ENCODE measurements at places on chromosomes 11 and 22.

DNA sequence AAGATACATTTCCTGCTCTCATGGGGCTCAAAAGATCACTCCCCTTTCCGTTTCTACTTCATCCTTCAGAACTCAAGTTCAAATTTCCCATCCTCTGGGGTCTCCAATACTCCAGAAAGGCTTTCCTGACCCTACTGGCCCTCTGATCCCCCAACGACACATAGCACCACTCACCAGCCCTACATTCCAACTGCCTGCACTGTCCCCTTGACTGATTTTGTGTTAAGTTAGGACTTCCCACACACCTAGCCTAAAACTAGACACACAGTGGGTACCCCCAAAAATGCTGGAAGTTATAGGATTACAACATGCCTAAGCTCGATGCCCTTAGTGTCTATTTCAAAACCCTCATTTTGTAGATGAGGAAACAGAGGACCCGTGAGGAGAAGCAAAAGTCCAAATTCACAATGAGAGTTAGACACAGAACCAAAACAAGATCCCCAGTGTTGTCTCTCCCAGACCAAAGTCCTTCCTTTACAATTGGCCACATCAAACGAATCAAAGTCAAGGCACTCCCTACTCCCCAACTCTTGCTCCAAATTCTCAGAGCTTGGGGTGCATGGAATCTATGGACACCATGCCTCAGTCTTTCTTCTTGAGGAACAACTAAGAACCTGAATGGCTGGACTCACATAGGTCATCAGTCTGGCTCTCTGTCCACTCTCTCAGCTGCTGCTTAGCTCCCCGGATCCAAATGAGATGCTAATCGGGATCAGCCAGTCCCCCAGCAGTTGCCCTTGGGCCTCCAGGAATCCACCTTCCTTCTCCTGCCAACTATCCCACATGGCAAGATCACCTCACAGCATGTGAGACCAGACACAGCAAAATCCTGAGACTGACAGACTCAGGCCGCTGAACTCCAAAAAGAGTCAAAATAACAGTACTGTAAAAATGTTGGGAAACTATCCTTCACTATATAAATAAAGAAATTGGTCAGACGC is 1.7 kb downstream of the CLPB start:
- no peak for DNase-seq

DNA sequence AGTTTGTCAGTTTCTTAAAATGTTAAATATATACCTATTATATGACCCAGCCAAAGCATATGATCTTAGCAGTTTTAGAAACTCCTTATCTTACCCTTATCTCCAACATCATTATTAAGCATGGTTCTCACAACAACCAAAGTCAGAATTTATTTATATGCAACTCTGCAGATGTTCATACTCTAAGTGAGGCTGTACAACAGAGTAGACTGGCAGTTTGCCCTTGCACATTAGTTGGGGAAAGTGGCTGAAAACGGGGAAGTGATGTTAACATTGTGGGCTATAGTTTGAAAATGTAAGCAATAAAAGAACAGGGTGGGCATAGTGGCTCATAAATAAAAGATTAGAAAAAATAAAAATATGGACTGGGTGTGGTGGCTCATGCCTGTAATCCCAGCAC is 49.7 kb downstream of the ATG16L2 start:
- no peak for DNase-seq

DNA sequence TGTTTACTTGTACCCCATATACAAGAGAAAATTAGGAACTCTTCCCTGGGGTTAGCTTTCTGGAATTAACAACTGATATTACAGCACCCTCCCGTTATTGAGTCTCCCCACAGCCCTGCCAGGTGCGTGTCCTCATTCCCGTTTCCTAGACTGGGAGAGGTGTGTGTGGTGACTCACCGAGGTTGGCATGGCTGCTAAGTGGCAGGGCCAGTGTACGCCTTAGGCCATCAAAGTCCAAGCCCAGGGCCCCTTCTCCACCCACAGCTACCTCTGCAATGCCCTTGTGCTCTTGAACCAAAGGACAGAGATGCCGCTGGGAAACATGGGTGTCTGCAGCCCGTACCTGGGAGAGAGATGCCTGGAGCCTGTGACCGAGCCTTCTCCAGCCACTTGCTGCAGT is 12.3 kb downstream of the IFT27 start:
- peak; percentile 1 for DNase-seq

DNA sequence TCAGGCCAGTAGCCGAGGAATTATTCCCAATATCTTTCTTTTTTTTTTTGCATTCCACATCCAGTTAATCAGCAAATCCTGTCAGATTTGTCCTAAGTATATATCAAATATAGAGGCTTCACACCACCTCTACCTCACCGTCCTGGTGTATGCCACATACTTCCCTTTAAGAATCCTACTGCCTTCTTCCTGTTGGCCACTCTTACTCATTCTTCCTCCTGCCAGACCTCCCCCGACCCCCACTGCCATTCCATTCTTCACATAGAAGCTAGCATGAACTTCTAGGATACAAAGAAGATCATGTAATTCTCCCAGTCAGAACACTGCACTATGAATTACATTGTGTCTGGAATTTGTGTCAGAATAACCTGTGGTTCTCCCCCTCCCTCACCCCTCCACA is 89.5 kb downstream of the TRIM44 start:
- no peak for DNase-seq

DNA sequence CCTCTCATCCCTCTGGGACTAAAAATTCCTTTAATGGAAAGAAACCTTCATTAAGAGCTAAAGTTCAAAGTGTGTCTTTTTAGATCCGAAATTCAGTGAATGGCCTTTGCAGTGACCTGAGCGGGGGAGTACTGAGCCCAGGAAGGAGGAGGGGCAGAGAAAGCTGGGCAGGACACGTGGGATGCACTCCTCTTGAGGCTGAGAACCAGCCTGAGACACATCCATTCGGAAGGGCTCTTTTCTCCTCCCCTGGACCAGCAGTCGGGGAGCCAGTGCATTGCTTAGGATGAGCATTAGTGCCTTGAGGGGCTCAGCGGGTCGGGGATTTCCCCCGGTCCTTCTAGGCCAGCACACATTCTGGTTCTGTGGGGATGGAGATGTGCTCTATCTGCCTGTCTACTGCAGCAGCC is 258.9 kb upstream of the B3GAT1 start:
- DNase-seq, result no peak
